ENCODE measurements at places on chromosomes 12 and 14.

- no peak for DNase-seq
These were observed 237.4 kb upstream of the PWP1 start for GRCh38 chr12:107448198-107448597.

- DNase-seq = no peak
These were observed 101.6 kb downstream of the PELI2 start for GRCh38 chr14:56219666-56220413.

- DNase-seq = no peak
These were observed 948.2 kb downstream of the GALC start for GRCh38 chr14:87044807-87045206.

GRCh38 chr12:80432061-80432460 is 12.0 kb upstream of the PTPRQ start:
- no peak for DNase-seq

DNA sequence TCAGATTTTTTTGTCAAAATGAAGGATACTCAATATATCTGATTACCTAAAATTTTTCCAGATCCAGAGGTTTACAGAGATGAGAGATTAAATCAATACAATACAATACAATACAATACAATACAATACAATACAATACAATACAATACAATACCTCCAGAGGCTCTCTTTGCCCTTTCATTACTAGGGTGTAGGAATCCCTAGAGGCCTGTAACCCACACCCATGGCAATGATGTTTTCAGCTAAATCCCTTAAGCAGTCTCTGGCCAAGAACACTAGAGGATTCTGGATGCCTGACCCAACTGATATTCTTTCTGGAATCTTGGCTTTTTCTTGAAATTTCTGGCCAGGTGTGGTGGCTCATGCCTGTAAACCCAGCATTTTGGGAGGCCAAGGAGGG is 23.7 kb upstream of the AEBP2 start:
- no peak for DNase-seq

DNA sequence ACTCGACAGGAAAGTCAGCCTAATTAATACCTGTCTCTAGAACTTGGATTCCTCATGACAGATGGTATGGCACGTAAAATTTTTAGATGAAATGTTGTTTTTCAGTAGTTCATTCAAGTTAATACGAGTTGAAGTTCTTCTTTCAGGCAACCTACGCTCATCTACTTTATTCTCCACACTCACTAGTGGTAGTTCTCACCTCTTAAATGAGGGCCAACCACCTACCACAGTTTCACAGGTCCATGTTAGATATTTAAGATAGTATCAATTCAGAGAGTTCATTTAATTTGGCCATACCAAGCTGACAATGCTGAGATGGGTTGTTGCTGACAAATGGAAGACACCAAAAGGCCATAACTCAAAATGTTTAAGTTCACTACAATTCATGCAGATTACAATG is 50.6 kb downstream of the NIN start:
- DNase-seq = no peak

DNA sequence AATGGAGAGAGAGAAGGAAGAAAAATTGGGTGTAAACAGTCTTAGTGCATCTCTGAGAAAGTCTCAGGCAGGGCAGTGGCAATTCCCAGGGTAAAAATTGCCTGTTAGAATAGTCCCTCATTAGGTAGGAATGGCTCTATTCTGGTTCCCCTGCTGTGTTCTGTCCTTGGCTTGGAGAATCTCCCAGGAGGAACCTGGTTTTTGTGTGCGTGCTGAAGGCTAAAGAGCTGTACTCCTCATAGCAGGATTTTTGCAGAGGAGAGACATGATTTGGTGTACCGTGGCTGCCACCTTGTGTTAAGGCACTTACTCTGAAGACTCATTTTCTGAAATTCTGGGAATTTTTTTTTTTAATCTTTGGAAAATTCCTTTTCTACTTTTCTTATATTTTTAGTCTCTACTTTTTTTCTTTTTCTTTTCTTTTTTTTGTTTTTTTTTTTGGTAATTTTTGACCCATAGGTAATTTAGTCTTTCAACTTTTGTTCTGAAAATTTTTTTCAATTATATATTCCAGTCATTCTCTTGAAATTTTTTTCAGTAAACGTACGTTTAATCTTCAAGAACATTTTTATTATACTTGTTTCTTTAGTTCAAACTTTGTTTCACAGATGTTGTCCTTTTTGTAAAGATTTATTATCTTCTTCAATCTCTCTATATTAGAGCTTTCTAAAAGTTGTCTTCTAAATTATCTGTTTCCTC is 63.8 kb downstream of the FBXO33 start:
- DNase-seq = peak; percentile 45

- no peak for DNase-seq
These were observed 23.9 kb upstream of the ITGA5 start for GRCh38 chr12:54442961-54443360.

DNA sequence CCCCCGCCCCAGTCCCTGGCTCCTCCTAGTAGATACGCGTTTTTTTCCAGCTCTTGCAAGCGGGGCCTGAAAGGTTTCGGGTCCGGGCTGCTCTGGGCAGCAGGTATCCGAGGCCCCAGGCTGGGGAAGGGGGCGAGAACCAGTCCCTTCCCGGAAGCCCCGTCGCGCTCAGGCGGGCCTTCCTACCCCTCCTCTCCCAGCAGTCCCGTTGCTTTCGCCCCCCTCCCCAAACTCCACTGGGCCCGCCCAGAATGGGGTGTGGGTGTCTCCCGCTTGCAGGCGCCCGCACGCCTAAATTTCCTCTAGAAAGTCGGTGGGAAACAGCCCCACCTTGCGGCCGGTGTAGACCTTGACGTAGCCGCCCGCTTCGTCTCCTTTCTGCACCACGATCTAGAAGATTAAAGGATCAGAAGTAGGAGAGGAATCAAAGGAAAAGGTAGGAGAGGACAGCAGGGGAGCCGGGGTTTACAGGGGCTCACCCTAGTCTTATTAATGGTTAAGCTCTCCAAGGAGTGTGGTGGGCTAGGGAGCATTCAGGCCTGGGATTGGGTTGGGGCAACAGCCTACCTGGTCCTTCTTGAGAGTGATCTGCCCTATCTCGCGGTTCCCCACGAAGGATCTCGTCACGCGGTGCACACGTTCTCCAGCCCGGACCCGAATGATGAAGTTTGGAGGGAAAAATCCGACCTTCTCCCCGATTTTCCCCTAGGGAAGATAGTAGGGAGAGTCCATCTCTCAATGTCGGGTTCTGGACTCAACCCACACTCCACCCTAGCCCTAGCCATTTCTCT is 7.3 kb downstream of the STAC3 start:
- DNase-seq = no peak

DNA sequence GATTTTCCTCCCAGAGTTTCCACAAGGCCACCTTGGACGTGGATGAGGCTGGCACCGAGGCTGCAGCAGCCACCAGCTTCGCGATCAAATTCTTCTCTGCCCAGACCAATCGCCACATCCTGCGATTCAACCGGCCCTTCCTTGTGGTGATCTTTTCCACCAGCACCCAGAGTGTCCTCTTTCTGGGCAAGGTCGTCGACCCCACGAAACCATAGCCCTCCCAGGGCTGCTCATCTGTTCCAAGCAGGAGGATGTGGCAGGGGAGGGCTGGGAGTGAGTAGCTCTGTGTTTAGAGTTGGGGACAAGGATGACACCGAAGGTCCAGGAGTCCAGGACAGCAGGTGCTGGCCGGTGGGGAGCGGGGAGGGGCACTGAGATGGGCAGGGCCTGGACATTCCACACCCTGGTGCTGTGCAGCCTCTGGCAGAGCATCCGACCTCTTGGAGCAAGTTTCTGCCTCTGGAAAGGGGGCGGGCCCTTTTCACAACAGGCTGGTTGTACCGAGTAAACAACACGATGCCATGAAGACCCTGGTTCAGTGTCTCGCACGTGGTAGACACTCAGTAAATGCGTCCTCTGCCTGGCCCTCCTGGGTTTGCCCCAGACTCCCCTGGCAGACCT is 8.2 kb downstream of the SERPINA4 start:
- no peak for DNase-seq

- DNase-seq = no peak
These were observed 123.3 kb downstream of the KICS2 start for GRCh38 chr12:64098709-64099354.

DNA sequence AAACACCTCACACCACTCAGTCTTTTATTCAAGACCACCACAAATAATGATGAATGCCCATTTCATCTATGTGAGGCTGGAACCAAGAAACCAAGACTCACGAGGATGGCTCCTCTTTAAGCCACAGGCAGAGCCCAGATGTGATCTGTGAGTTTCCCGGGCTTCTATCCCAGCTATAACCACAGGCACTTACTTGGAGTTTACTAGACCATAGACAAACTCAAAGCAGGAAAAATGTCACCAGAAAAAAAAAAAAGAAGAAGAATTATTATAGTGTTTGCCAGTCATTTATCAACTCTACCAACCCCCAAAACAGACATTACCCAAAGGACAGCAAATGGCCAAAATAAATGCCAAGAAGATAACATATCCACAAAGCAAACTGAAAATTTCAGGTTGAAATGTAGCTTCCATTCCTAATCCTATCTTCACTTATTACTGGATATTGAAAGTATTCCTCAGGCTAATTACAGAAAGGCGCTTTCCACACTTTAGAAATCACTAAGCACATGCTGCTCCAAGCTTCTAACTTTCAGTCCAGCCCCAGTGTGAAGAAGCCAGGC is 44.7 kb downstream of the ZFYVE1 start:
- no peak for DNase-seq

GRCh38 chr14:90418053-90418452 is 21.2 kb downstream of the CALM1 start:
- DNase-seq = no peak

DNA sequence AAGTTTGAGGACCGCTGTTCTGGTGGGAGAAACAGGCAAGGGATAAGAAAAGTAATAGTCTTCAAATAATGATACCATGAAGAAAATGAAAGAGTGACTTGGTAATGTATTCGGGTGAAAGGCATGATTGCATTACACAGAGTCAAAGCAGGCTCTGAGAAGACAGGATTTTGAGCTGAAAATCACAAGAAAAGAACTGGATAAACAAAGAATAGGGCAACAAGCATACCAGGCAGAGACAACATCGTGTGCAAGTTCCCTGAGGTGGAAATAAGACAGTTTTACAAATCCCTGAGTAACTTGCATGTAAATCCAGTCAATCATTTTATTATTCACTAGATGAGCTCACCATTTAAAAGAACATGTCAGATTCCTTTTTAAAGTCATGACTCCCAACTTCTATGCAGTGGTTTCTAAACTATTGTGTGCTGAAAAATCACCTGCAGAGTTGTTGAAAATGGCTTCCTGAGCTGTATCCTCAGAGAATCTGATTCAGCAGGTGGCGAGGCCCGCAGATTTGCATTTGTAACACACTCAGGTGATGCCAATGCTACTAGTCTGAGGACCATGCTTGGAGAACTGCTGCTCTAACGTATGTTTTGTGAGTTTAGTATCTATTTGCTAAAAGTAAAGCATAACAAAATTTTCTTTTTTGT is 133.0 kb upstream of the ABCD2 start:
- no peak for DNase-seq

- peak; percentile 68 for DNase-seq
These were observed 80.6 kb upstream of the DAAM1 start for GRCh38 chr14:59107819-59108218.

GRCh38 chr12:65205886-65206285 is 36.5 kb downstream of the LEMD3 start:
- no peak for DNase-seq

DNA sequence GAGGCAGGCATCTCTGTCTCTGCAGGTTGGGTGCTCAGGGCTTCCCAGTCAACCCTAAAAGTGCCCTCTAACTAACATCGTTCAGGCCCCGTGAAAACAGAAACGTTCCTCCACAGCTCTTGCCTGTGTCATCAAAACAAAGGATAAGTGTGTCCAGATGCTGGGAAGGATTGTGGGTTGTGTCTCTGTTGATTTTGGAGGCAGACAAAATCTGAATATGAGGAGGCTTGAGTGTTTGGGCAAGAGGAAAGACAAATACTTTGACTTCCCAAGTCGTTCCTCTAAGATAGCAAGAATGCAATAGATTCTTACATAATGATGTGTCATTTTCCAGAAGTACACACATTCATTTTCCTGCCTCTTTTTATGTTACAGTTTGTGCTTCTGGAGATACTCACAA is 52.9 kb downstream of the SERPINA3 start:
- DNase-seq = no peak

DNA sequence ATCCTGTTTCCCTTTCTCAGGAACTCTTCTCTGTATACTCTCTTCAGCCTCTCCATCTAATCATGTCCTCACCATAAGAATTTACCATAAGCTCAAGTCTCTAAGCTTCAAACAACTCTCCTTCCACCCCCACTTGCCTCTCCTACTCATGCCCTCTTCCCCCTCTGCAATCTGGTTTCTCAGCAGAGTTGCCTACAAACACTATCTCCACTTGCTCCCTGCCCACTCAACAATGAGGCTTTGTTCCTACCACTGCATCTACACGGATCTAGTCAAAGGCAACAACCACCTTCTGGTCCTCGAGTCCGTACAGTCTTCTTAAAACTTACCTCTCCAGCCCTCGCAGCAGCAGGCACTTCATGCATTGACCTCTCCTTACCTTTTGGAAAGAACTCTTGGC is 17.2 kb upstream of the FBLN5 start:
- DNase-seq = no peak

GRCh38 chr12:123868791-123869190 is 103.8 kb downstream of the CCDC92 start:
- no peak for DNase-seq

DNA sequence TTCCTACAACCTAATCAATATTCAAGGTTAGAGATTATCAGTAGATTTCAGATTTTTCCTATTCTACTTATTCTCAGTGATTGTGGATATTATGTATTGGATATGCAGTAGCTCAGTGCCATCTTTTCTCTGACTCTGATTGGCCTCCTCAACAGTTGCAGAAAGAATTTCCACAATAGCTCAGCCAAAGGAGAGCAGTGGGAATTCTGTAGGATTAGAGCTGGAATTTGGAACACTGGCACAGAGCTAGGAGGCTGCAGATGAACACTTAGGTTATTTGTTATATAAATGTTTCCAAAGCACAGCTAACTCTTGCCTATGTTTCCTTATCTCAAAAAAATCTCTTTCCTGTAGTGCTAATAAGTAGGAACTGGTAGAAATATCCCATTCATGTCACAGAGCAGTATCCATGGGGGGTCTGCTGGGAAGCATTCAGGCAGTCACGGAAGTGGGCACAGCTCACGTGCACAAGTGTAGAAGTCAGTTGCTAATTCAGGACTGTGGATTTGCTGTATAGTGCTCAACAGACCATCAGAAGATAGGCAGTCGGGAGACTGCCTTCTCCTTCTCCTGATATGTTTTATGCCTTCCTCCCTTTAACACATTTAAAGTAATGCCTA is 116.2 kb upstream of the TMEM260 start:
- no peak for DNase-seq

DNA sequence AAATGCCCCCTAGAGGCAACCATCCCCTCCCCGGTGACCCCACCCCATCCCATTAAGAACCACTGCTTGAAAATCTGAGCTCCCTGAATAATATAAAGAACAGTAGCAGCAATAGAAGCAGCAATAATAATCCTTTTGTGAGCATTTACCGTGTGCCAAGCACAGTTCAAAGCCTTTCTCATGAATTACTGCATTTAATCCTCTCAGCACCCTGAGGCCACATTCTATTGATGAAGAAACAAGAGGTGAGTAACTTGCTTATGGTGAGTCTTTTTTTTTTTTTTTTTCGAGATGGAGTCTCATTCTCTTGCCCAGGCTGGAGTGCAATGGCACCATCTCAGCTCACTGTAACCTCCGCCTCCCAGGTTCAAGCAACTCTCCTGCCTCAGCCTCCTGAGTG is 65.0 kb downstream of the KCNK10 start:
- DNase-seq = no peak

Data from DMS79 (cell line).